ENCODE measurements at places on chromosomes 2 and 18. TPM values are rescaled to one million over a fixed set of nuclear protein-coding genes. Genes with fewer than 3 reads are reported as not detected.

DNA sequence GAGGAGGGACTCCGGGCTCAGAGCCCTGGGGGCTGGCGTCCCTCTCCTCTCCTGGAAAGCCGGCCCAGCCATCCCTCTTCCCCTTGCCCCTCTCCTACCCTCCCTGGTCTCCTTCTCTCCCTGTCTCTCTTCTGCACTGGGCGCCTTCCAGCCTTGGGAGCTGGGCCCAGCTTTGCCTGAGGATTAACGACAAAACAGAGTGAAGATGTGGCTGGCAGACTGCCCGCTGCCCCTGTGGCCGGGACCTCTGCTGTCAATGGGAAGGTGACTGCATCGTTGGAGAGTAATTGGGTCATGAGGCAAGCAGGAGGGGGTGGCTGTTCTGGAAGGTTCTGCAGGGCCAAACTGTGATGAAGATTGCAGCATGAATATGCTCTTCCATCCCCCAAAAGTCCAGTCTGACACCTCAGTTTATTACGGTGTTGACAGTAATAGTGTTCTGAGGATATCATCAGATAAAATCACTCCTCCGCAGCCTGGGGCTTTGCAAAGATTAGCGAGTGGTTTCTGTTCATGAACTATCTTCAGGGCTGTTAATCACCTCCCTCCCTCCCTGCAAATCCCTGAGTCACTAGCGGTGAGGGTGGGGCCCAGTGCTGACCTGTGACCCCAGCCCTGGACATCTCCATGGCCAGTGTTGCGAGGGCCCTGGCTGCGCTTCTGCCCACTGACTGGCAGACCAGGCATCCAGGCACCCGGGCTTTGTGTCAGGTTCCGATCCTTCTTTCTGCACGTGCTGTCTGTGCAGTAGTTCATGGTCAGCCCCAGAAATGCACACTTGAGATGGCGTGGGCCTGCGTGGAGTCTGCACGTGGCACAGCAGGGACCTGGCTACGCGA lies 23.0 kb downstream of the RTP5 start:
- no peak for DNase-seq

GRCh38 chr2:118940486-118941120 lies 1.4 kb upstream of the MARCO start:
- DNase-seq: no peak

DNA sequence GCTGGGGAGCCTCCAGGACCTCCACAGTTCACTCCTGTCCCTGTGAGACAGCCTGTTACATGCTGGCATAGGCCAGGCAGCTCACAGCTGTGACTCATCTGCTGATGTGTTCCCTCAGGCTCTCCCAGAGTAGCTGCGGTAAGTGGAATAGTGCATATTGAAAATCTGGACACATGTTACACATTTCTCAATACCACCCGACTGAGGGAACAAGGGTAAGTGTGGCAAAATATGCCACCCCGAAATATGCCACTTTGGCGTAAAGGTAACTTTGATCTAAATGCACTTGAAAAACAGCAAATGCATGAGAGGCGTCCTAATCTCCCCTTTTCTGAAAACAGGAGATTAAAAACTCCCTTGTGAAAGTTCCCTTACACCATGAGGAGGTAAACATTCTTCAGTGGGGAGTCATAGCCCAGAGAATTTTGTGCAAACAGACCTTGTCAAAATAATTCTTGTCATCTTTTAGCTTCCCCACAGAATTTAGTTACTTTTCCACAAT lies 557.9 kb downstream of the CCDC85A start:
- DNase-seq: no peak

DNA sequence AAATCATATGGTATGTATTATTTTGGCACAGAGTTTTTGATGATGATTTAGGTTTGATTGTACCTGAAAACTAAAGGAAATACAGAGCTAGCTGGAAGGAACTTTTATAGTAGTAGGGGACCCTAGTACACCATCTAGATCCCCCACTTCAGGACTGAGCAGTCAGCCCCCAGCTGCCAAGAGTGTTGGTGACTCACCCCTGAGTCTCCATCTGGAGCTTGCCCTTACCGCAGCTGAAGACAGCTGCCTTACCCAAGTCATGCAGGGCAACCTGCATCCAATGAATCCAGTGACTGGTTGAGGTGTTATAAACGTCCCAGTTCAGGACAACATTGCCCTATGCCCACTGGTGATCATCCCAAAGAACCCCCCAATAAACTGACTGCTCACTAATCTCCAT lies 15.3 kb downstream of the PMS1 start:
- no peak for DNase-seq

GRCh38 chr18:413233-413632 lies 87.3 kb downstream of the COLEC12 start:
- no peak for DNase-seq

DNA sequence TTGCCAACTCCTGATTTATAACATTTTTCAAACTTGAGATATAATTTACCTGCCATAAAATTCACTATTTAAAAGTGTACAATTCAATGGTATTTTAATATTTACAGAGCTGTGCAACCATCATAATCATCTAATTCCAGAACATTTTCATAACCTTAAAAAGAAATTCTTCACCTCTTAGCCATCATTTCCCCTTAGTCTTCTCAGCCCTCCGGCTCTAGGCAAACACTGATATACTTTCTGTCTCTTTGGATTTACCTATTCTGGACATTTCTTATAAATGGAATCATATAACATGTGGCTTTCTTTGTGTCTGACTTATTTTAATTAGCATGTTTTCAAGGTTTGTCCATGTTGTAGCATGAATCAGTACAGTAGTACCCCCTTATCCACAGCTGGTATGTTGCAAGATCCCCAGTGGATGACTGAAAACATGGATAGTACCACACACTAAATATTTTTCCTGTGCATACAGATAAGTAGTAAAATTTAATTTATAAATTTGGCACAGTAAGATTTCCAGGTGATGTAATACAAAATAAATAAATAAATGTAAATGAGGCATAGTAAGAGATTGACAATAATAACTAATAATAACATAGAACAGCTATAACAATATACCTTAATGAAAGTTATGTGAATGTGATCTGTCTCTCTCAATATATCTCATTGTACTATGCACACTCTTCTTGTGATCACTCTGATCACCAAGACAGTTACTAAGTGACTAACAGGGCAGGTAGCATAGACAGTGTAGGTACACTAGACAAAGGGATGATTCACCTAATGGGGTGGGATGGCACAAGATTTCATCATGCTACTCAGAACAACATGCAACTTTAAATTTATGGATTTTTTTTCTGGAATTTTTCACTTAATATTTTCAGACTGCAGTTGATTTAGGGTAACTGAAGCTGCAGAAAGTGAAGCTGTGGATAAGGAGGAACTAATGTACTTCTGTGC lies 73.1 kb downstream of the RAB3GAP1 start:
- DNase-seq: no peak

Gene MDH1
- 236 TPM for polyA plus RNA-seq

Gene PROKR1
- polyA plus RNA-seq: not detected

Gene SERPINB4
- polyA plus RNA-seq: not detected

Gene SLC14A1
- polyA plus RNA-seq: 3.8 TPM

Gene DNAJC27
- polyA plus RNA-seq: 2.1 TPM

Gene NT5DC4
- not detected for polyA plus RNA-seq
